ENCODE measurements at places on chromosomes 1 and 21.

- DNase-seq: no peak
These were observed 2.3 kb downstream of the PANK4 start for GRCh38 chr1:2523891-2524609.

DNA sequence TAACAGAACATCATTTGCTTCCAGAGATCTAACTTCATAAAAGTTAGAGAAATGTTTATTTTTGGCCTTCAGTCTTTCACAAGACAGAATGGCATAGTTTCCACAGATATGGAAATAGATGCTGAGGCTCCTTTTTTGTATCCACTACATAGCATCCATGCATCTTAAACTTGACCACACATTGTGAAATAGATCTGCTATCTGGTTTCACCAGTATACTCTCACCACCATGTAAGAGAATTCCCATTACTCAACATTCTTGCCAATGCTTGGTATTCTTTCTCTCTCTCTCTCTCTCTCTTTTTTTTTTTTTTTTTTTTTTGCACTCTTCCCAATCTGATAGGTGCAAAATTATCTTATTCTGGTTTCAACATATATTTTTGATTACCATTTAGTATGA, 52.1 kb upstream of the PRMT6 start:
- no peak for DNase-seq

- DNase-seq: peak; percentile 48
These were observed 63.8 kb downstream of the BCAR3 start for GRCh38 chr1:93617670-93618499.

- DNase-seq: peak; percentile 100
These were observed 19.0 kb downstream of the MTX1 start for GRCh38 chr1:155227261-155228095.

DNA sequence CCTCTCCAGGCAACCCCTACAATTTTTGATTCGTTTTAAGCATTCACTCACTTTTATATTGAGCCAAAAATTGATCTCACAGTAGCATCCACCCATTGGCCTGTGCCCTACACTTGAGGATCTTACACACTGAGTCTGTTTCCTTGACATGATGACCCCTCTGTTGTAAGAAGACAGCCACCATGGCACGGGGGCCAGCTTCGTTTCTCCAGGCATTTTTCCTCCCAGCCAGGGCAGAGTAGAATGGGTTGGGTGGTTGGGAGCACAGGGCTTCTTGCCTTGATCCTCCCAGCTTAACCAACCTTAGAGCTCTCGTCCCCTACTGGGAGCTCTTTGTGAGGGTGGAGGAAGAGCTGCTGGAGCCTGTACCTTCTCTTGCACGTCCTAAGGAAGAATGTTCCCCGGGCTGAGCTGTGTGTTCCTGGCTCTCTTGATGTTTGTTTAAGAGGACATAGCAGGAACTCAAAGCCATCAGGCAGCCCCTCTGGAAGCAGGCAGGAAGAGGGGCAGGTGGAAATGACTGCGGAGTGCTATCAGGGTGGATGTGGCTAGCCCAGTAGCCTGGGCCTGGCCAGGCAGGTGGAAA, 213.2 kb upstream of the TMEM51 start:
- no peak for DNase-seq

GRCh38 chr1:48506870-48507269, 34.9 kb upstream of the SPATA6 start:
- DNase-seq: no peak

GRCh38 chr21:46172863-46173528, 11.3 kb downstream of the SPATC1L start:
- no peak for DNase-seq

- DNase-seq: no peak
These were observed 406.6 kb upstream of the CAMK1G start for GRCh38 chr1:209176866-209177430.

GRCh38 chr1:32361674-32362473, 411 bp downstream of the FAM229A start:
- peak; percentile 22 for DNase-seq

DNA sequence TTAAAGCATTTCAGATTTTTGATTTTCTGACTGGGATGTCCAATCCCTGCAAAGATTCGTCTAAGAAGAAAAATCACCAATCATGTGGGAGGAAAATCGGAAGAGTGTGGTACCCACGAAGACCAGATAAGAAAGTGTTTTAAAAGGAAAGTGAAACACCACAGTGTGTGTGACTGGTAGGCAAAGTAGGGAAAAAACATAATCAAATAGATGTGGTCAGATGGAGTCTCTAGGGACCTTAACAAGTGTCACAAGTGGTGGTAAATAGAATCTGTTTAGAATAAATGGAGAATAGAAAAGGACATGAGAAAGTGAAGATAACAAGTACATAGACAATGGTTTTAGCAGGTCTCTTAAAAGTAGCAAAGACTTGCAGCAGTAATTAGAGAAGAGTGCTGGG, 154.6 kb downstream of the SLC30A10 start:
- no peak for DNase-seq

GRCh38 chr1:116807394-116808199, 53.4 kb downstream of the CD2 start:
- DNase-seq: peak; percentile 58

- DNase-seq: no peak
These were observed 99.6 kb upstream of the USP24 start for GRCh38 chr1:55314740-55315139.

- peak; percentile 27 for DNase-seq
These were observed 7.6 kb downstream of the UBL4B start for GRCh38 chr1:110119843-110120242.

GRCh38 chr1:244349103-244349531, 102.6 kb downstream of the ADSS2 start:
- no peak for DNase-seq

DNA sequence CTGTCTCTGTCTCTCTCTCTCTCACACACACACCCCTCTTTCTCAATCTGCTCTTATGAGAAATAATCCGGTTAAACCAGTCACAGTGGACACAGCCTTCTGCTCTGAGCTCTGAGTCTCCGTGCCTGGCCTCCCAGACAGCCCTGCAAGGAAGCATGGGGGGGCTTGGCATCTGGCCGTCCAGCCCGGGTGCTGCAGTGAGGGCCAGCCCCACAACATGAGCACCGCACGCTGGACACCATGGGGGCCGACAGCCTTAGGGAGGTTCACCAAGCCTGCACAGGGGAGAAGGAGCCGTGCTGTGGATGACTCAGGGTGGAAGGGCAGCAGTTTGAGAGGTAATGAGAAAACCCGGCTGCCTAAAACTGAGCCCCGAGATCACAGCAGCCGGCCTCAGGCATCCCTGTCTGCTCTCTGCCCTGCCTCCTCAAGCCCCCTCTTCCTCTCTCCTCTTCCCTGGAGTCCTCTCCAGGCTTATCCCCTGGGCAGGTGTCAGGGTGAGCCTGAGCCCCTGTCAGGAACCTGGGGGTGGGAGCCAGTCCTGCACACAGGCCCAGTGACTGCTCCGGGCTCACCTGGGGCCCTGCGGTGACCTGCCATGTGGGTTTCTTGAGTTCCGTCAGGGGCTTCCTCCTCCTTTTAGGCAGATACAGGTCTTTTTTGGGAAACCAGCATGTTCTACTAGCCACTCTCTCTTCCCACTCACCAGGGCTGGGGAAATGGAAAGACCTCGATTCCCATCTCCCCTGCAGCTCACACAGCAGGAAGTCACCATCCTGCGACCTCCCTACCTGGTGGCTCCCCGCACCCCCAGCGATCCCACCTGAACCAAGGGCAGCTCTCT, 92.8 kb downstream of the ITPKB start:
- DNase-seq: no peak

DNA sequence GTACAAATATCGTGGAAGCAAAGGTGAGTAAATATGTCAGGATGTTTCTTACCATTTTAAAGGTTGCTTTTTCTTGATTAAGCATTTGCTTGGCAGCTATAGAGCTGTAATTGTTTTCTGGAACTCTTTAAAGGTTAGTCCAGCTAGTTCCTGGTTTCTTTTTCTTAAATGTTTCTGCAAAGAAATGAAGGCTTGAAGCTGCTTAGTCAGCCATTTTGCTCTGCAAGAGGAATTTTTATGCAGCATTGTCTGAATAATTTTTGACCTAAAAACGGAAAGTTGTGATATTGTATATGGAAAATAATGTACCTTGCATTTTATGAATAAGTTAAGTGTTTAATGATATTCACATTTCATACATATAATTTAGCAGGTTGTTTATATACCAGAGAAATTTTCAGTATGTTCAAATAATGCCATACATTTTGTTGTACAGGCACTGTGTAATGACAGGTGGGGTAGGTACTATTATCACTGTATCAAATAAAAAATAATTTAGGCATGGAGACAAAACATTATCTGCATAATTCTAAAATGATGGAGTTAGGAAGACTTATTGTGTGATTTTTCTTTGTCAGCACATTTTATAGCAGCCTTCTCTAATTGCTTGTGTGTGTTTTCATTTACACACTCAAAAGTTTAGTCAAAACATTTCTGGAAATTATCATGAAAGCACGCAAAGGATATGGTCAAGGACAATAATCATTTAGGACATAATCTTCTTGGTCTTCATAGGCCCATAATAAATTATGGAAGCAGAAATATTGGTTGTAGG, 624.4 kb downstream of the NCAM2 start:
- no peak for DNase-seq

DNA sequence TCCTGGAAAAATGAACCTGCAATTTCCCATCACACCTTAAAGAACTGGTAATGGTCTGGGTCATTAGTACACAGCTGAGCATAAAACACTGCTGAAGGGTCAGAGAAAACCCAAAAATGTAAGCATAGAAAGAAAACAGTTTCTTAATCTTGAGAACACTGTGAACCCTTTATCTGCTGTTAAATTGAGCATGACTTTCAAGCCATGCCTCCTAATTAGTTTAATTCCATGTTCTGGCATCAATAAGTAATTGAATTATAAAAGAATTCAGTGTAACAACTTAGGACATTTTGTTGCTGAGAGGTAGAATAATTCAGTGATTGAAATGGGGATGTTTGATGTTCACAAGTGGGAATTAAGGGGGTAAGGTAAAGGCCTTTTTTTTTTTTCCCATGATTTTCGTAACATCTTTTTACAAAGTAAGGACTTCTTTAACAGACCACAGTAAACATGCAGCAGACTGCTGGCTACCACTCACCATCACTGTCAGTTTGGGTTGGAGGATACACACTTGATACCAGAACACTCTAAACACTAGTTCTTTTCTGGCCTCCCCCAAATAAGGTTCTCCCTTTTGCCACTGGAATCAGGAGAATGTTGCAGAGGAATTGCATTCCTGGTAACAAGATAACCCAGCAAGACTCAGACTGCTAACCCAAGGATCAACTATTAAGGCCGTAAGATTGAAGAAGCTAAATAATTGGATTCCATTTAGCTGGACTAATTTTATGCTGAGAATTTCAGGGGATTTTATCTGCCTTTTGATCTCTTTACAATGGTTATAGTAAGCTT, 3.0 kb downstream of the RWDD3 start:
- no peak for DNase-seq

GRCh38 chr21:23890652-23891051, 1716.6 kb downstream of the MRPL39 start:
- DNase-seq: no peak

- DNase-seq: no peak
These were observed 8.2 kb downstream of the LPAR3 start for GRCh38 chr1:84884671-84885389.

DNA sequence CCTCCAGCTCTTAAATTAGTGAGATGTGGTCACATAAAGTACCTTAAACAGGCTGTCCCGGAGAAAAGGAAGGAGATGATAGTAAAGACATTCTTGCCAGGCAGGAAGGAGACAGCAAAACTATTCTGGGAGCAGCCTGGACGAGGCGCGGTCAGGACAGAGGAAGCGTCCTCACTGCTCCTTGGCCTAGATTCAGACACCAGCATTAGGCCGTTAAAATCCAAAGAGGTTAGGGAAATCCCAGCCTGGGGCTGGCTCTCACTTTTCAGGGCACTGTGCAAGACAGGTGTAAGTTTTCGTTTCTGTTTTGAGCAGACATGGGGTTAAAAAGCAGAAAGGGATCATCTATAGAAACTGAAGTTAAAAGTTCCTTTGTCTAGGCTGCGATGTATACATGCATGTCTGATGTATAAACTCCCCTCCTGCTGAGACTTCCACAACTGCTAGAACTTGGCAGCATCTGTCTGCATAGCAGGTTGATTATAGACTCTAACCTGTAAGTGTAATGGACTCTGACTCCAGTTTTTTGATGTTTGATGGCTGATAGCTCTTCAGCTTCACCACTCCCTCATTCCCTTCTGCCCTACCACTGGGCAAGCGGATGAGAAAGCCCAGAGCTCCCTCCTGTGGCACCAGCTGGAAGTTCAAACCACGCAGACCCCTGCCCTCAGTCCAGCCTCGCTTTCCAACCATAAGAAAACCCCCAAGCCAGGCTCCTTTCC, 21.5 kb downstream of the STPG1 start:
- peak; percentile 58 for DNase-seq

GRCh38 chr1:17601643-17602382, 62.3 kb downstream of the ARHGEF10L start:
- DNase-seq: no peak

GRCh38 chr21:26708223-26708800, 135.2 kb upstream of the CYYR1 start:
- no peak for DNase-seq

DNA sequence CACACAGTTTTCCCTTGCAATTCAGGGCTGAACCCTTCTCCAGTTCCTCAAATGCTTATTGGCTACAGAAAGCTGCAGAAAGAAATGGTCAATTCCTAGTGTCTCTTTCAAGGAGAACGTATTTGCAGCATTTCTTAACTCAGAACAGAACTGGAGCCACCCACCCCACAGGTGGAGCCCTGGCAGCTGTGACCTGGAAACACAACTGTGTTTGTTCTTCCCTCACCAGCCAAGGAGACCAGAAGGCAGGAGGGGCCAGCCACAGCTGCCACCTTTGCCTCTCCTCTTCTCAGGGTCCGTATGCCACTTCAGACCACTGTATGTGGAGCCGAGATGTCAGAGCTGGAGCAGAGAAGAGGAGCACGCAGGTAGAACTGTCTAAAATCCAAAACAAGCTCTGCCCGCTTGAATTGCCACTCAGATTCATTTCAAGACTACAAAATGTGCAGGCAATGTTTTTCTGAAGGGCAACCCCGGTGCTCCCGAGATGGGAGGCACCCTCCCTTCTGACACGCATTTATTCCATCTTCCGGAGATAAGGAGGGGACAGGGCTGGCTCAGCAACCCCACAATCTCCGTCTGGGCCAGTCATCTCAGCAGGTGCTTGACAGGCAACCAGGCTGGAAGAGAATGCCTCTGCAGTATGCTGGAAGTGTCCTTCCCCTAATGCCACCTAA, 16.7 kb downstream of the CD247 start:
- no peak for DNase-seq

GRCh38 chr1:1616045-1616790, 918 bp downstream of the MIB2 start:
- no peak for DNase-seq
